Occipital lobe (tissue), 3 donors: ENCODE measurements at places on chromosomes 16 and 17.
A peak's percentile ranks its signal among the peaks of the same experiment; 100 is the strongest.

DNA sequence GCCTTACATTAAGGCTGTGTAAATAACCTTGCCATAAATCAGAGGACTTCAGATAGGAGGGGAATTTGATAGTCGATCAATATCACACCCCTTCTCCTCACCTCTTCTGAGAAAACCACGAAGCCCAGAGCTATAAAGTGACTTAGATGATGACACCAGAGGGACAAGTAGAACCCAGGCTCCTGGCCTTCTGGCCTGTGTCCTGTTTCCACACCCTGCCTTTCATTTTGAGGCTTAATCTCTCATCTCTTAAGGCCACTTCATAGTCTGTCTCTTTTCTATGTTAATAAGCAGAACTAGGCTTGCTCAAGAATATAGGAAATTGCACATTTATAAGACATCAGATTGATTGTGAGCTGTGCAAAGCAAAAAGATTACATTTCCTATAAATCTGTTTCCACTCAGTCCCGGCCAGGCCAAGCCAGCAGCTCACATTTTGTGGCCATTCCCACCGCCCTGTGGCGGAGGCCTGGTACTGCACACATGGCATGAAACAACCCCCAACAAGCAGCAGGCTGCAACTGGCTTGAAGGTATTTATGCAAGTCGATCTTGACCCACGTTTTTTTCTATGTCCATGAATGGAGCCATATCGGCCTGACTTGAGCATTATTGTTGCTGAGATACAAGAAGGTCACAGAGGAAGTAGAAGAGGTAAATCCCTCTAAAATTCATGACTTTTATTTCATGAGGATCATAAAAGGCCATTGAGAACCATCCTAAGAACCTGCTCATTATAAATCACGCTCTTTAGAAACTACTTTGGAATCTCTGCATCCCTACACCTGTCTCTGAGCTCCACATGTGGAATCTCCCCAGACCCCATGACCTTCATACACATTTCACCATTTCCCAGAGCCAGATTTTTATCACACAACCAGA is 93.7 kb downstream of the PMP22 start:
- peak; percentile 25 for DNase-seq

DNA sequence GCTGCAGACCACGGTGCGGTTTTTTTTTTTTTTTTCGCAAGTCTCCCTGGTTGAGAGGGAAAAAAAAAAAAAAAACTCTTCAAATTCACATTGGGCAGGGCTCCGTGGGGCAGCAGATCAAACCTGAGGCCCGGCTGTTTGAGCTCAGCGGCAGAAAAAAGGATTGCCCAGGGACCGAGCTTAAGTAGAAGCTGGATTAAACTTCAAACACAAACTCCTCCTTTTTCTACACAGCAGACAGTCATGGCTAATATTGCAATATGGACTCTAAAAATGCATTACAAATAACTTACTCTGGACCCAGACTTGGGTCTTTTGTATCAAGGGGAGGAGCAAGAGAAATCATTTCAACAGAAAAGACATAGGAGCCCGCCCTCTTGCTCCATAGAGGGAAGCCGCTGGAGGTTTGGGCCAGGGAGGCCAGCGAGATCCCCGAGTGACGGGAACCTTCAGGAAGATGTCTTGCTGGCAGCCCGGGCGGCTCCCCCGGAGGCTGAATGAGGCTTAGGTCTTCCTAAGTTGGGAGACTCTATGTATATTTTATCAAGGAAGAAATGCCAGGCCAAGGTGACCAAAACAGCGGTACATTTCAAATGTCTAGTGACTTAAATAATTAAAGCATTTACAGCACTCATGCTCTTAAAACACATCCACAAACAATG is 167.7 kb downstream of the ZNF423 start:
- DNase-seq = no peak

GRCh38 chr17:63549289-63549945 is 860 bp upstream of the DCAF7 start:
- DNase-seq = no peak

DNA sequence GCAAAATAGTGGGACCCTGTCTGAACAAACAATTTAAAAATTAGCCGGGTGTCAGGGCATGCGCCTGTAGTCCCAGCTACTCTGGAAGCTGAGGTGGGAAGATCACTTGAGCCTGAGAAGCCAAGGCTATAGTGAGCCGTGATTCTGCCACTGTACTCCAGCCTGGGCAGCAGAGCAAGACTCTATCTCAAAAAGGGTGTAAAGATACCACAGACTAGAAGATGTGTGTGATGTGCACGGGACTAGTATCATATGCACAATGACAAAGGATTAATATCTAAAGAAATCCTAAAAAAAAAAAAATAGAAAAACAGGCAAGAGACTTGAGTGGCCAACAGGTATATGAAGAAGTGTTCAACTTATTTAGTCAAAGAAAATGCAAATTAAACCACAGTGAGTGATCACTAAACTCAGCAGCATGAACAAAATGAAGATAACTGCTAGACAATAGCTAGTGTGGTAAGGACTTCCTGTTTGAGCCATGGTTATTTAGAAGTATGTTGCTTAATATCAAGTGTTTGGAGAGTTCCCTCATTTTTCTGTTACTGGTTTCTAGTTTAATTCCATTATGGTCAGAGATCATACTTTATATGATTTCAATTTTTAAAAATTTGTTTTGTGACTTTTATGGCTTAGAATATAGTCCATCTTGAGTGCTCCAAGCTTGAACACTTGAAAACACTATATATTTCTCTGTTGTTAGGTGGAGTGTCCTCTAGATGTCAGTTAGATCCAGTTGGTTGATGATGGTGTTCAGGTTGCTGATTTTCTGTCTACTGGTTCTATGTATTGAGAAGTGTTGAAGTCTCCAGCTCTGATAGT is 14.7 kb upstream of the SLX4 start:
- no peak for DNase-seq

DNA sequence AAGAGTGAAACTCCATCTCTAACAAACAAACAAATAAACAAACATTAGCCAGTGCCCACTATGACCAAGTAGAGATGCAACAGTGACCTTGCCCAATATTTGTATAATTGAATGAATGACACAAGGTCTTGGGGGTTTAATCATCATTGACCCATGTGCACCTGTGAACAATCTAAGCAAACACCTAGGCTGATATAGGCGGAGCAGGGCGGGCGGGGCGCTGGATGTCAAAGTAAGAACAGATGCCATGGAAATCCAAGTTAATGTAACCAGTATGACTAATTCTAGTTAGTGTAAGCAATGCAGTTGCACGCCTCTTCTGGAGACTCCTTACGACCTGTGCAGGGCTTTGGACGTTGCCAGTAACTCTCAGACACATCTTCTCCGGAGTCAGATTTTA is 17.6 kb downstream of the RCVRN start:
- DNase-seq = no peak

GRCh38 chr17:44005527-44006271 is 1.3 kb downstream of the NAGS start:
- DNase-seq = no peak

- DNase-seq = no peak
These were observed 937.6 kb upstream of the EEF2KMT start for GRCh38 chr16:6035161-6035560.

DNA sequence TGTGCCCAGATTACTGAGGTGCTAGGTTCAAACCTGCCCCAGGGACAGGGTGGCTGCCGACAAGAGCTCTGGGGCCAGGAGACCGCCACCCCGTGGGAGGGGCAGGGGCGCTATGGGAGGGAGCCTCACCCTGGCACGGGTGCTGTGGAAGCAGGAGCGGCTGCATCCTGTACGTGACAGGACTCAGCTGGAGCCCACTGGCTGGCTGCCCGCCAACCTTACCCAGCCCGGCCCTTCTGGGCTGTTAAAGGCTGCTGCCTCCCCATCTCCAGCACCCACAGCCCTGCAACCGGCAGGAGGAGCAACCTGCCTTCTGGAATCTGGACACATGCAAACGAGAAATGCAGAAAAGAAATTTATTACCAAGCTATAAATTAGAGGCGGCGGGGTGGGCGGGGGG is 11.2 kb downstream of the PAM16 start:
- no peak for DNase-seq

DNA sequence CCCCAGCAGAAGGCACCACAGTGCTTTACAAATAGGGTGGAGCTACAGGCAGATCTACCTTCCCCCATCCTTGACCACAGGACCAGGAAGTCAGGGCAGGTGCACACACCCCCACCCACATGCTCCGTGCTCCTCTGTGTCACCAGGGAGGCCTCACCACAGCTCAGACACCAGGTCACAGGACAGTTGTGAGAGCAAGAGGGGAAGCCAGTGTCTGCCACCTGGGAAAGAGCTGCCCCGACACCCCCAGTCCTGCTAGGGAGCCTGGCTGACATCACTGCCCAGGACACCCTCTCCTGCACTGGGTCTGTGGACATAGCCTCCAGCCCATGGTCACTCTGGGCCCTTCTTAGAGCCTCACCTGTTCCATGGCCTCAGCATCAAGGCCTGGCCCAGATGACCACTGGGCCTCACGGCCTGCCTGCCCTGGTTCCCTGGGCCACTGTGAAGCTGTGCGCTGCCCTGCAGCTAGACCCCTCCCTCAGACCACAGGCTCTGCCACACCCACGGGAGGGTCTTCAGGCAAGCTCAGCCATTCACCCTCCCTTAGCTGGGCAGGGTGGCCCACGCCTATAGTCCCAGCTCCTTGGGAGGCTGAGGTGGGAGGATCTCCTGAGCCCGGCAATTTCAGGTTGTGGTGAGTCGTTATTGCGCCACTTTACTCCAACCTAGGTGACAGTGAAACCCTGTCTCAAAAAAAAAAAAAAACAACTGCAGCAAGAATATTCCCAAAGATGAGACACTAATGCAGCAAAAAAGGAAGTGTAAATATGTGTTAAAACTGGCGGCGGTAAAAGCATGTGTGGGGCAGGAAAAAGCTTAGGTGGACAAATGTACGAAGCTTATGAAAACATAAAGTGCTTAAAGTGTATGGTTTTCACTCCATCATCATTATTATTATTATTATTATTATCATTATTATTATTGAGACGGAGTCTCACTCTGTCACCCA is 14.2 kb downstream of the POLR3K start:
- no peak for DNase-seq

- DNase-seq = peak; percentile 13
These were observed 36.7 kb downstream of the PLXDC1 start for GRCh38 chr17:39114723-39115122.

DNA sequence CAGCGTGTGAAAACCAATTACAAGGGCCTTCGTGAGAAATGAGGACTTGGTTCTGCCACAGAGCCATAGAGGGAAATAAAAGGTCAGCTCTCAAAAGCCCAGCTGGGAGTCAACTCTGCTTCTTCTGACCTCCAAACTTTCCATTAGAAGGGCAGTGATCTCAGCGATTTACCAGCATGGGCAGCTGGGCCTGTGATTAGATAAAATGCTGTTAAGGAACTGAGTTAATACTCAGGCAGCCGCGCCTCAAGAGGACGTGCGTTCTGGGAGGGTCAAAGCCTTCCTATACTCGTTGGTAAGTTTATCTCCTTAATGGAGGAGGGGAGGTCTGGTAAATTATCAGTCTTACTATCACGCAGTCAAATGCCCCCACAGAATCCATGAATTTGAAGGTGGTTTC is 480.2 kb upstream of the ERCC4 start:
- DNase-seq = no peak

GRCh38 chr17:79459003-79459655 is 151.7 kb downstream of the RBFOX3 start:
- no peak for DNase-seq

- no peak for DNase-seq
These were observed 73.1 kb upstream of the CES5A start for GRCh38 chr16:55948230-55948629.

- no peak for DNase-seq
These were observed 637 bp downstream of the PLCG2 start for GRCh38 chr16:81779536-81780320.

GRCh38 chr16:16016388-16016964 is 67.1 kb downstream of the ABCC1 start:
- no peak for DNase-seq

DNA sequence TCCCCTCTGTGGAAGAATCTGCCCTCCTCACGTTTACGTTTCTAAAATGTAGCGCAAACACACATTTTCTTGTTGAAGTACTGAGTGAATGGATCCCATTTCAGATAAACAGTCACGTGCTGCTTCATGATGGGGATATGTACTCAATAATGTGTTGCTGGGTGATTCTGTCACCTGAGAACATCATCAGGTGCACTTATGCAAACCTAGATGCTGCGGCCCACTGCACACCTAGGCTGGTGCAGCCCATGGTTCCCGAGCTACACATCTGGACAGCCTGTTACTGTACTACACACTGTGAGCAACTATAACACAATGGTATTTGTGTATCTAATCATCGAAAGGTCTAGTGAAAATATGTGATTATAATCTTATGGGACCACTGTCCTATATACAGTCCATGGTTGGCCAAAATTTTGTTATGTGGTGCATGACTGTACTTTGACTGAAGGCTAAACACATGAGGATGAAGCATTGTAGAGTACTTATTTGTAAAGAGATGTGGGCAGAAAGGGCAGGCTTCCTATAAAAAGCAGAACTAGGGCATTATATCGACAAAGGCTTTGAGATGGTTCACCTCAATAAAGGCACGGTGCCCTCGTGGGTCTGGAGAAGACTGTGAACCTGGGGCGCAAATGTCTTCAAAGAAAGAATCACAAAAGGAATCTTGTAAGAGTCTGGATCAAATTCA is 26.3 kb downstream of the MARF1 start:
- no peak for DNase-seq

DNA sequence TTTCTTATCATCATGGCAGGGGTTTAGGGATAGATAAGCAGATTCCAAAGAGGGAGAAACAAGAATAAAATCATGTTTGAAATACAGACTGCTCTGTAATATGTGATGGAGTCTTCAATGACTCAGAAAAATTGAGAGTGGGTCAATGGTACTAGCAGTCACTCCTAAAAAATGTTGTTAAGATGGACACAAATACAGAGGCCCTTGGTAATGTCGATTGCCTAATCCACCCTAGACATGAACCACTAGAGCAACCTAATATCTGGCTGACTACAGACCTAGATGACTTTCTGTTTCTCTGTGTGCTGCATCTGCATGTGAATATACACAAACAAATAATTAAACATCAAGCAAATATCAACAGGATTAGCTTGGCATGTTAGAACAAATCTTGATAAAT is 135.8 kb downstream of the CDH8 start:
- DNase-seq = no peak

GRCh38 chr17:67107171-67107570 is 62.8 kb downstream of the CACNG1 start:
- no peak for DNase-seq

DNA sequence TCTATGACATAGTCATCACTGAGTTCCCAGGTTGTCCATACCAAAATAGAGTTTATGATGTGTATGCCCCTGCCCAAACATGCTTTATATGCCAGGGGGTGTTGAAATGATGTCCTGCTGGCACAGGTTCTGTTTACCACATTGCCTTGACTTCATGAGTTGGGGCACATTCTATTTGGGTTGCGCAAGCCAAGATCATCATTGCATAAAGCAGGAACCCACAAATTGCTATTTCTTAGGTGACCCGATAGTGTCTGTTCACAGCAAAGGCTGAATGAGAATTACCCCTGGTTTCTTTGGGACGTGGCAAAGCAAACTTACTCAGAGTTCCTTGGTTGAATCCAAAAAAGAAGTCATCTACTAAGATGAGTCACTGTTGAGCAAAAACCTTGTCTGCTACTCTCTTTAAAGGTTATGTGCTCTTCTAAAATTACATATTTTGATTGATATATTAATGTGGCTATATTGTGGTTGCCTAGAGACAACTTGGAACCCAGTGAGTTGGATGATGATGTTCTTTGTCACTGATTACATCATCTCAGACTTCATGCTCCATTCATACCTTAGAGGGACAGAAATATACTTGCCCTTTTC is 912.6 kb upstream of the SOX9 start:
- no peak for DNase-seq
